ENCODE measurements at places on chromosomes 13 and 19.

GRCh38 chr19:12034620-12035019, 859 bp downstream of the ZNF433 start:
- DNase-seq, result no peak

DNA sequence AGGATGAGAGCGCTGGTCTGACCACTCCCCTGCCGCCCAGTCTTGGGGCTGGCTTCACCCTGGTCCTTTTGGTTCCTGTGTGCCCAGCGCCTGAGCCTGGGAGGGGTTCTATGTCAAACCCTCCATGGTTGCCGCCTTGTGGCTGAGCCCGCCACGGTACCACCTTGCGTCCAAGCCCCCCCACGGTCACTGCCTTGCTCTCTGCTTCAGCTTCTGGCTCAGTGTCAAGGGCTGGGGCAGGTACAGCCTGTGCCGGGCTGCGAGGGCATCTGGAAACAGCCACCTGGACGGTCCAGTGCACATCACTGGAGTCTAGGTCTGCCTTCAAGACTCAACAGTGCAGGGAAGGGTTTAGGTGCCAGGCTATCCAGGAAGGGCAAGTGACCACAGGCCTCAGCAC, 14.3 kb upstream of the GALP start:
- DNase-seq, result no peak

DNA sequence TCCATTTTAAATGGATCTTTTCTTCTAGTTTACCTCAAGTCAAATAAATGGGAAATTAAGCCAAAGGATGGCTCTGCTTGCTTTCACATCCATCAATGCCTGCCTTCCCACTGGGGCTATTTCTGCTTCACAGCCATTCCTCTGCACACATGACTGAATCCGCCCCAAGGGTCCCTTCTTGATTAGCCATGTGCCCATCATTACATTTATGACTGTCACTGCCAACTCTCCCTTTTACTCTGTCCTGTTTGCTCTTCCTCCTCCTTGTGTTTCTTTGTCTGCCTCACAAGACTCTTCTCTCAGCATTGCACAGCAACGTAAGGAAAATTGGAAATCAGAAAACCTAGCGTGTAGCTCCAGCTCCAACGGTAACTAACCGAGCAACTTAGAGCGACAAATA, 410.2 kb downstream of the TBC1D4 start:
- no peak for DNase-seq

DNA sequence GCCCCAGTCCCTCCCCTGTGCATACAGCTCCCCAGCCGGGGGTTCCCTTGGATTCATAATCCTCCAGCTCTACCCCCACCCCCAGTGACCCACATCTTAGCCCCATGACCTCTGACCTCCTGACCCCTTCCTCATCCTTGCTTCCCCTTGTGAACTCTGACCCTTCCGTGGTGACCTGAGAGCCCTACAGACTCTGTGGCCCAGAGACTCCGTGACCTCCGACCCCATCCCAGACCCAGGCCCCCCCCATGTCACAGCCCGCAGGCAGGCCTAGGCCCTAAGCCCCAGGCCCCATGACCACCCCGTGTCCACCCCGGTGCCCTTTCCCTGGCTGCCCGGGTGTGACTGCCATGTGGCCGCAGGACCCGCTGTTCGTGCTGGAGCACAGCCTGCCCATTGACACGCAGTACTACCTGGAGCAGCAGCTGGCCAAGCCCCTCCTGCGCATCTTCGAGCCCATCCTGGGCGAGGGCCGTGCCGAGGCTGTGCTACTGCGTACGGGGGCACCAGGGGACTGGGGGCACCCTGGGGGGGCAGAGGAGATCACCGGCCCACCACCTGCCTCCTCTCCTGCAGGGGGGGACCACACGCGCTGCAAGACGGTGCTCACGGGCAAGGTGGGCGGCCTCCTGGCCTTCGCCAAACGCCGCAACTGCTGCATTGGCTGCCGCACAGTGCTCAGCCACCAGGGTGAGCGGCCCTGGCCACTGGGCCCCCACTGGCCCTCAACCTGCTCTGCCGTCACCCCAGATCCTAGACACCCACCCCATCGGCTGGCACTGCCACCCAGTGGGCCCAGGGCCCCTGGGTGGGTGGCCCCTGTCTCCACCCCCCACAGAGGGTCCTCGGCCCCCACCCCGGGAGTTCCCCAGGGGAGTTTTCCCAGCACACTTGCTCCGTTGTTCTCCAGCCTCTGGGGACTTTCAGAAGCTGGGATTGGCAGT, 2.4 kb upstream of the SPIB start:
- no peak for DNase-seq

DNA sequence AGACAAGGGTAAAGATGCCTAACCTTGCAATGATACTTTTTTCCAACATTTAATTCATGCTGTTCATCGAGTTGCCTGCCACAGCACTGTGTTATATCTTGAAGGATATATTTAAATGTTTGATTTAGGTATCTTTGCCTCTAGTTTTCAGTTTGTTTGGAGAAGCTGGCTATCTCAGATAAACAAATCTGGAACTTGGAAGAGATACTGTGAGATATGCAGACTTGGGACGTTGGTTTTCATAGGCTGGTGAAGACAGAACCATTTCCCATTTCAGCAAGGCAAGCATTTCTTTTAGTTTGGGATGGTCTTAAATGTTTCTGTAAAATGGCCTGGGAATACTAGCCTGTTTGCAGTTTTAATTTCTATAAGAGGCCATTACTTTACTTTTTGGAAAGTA, 3.3 kb downstream of the RNASEH2B start:
- no peak for DNase-seq

DNA sequence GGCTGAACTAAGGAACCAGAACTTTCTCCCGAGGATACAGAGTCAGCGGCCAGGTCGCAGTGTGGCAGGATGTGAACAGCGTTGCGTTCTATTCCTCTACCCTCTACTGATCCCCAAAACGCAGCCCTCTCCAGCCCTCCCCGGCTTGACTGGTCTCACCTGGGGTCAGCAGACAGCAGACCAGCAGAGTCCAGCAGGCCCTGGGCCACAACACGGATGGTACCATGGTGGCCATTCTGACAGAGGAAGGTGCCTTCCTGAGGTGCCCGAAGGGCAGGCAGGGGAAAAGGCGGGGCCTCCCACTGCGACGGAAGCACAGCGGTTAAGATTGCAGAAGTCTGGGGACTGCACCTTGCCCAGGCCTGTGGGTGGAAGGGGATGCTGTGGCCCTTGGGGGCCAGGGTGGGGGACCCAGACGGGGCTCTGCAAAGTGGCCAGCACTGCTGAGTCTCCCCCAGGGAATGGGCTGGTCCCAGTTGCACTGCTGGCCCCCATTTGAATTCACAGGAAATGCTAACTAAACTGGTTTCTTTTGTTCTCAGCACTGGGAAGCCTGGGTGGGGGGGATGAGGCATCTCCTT, at the start of gene ICAM3:
Gene ICAM3 (minus strand): TSS at position 245 of the 581 bp plus-strand sequence. CDS start 10 bp downstream, at position 235.
- no peak for DNase-seq

GRCh38 chr13:109361562-109362289, 424.7 kb downstream of the IRS2 start:
- no peak for DNase-seq

- no peak for DNase-seq
Observed at GRCh38 chr13:102763741-102764140, 9.8 kb downstream of the TEX30 start.

GRCh38 chr19:2715470-2716274, 5.5 kb downstream of the DIRAS1 start:
- no peak for DNase-seq

DNA sequence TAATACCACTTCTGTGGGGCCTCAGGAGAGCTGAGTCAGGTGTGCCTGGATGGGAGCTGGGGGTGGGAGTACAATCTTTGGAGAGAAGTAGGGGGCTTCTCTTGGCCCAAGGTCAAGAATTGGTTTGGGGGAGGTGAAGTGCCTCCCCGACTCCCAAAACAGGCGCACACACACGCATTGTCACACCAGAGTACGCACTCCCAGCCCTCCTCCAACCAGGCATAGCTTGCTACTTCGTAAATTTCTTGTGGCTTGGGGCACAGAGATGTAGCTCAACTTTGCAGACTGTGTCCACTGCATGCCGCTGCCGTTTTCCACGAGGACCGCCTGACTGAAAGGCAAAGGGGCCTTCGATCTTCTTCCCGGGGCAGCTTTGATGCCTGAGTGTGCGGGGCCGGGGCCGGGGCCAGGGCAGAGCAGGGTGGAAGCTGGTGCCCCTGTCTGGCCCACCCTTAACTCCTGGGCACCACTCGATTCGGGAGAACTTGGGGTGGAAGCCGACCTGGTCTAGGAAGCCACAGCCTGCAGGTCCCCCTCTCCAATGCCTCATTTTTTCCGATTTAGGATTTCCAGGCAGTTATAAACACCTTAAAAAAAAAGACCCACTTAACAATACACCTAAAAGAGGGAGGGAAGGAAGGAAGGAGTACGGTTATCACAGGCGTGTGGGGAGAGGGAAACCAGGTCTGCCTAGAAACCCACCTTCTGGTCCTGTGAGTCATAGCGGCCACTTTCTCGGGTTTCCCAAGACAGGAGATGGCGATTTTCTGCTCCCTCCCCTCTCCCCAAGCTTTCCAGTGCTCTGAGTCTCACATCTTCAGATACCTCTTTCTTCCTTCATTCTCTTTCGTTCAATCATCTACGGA, 5.8 kb upstream of the TSHZ3 start:
- no peak for DNase-seq

Data from amygdala (tissue), 56 donors.